GM20000 (cell line): ENCODE measurements at places on chromosomes 5 and 9.

DNA sequence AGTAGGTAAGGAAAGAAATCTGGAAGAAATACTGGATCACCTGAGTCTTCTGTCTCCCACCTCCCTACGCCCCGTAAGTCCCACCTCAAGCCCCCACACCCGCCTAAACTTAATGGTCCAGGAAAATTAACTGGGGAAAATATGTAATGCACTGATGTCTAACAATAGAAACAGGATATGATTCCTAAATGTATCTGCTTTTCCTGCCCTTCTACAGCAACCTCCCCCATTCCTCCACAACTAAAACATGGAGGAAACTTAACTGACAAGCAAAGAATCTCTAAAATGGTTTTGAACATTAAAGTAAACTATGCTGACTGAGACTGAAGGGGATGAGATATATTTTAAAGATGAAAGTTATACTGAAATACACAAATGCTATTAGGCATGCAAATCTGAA is 10.4 kb downstream of the RFX3 start:
- DNase-seq: no peak

DNA sequence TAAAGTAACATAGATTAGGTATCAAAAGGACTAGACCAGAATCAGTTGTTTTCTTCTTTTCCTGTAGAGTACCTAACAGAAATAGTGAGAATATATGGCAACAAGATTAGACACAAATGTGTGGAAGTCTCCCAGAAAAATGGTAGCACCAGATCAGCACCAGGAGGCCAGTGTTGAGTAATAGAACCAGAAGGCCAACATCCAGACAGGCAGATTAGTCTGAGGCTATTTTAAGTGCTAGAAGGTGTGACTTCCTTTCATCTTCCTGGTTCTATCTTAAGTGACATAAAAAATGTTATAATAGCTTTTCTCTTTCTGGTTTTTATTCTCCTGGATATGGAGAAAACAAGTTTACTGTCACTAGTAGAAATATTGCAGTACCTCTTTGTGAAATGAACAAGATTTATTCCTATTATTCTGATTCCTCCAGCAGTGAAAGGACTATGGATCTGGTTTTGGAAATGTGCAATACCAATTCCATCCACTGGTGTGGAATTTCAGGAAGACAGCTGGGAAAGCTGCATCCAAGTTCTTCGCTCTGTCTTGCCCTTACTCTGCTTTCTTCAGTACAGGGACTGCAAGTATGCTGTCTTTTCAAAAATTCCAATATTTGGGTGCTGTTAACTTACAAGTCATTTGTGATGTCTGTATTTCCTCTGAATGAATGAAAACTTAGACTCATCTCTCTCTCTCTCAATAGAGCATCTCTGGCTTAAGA is 39.1 kb downstream of the SHLD3 start:
- no peak for DNase-seq

DNA sequence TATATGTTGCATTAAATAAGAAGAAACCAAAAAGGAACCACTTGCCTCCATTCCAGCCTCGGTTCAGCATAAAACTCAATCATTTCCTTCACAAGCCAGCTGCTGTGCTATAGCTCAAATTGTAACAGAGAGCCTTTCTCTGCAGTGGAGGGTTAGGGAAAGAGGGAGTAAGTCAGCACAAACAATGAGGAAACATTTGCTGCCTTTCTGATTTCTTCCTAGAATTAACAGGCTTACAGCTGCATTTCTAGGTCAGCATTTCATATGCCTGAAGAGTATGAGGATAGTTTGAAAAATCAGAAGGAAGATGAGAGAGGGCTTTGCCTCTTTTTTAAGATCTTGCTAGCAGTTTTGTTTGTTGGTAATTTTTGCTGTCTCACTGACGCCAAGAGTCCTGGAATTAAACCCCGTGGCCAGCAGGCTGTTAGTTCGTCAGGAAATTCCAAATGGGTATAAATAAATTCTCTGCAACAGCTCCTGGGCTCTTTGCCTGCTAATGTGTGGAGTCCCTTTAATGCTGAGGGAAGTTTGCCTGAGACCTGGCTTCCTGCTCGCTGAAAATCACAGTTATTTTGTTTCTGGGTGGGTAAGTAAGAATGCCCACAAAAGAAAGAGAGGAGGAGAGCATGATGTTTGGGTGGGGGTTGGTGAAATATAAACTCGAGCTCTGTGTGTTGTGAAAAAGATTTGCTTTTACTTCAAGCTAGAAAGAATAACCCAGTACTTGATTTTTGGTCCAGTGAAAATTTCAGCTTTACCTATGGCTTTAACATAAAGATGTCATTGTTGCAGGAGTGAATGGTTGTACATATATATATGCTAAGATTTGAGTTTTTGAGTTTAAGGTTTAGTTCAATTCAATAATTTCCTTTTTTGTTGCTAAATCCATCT is 148.1 kb upstream of the DMRT1 start:
- DNase-seq: no peak

GRCh38 chr5:166977911-166978422 is 1313.5 kb upstream of the WWC1 start:
- no peak for DNase-seq

DNA sequence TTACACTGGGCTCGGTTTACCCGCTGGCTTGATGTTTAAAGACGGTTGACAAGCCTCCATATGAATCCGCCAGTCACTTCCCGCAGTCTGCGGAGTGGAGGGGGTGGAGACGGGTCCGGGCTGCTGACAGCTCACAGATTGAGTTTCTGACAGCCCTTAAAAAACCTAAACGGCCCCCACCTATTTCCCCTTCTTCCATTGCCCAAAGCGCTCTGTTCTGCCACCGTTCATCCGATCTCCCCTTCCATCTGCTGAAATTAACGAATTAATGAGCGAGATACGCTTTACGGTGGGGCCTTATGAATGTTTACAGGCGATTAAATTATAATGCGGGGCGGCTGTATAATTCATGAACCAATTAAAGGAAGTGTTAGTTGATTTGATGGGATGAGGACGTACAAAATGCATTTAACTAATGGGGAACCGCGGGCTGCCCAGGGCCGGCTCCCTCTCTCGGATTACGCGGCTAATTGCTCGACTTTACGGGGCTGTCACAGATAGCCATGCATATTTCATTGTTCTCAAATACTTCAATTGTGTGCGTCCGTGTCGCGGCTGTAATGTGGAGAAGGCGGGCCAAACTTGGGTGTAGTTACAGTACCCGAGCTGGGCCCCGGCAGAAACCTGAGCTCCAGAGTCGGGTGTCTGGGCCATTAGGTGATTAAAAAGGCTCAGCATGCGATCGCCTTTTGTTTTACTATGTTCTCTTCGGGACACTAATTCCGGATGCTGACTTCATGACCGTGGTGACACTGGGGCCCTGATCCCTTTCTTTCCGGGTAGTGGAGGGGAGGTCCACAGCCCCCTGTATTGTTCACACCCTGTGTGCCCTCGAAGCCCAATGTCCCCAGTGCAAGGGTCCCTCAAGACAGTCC is 74.9 kb downstream of the GTF3C4 start:
- DNase-seq: no peak

- no peak for DNase-seq
These were observed 312.9 kb upstream of the MSX2 start for GRCh38 chr5:174411479-174411819.

DNA sequence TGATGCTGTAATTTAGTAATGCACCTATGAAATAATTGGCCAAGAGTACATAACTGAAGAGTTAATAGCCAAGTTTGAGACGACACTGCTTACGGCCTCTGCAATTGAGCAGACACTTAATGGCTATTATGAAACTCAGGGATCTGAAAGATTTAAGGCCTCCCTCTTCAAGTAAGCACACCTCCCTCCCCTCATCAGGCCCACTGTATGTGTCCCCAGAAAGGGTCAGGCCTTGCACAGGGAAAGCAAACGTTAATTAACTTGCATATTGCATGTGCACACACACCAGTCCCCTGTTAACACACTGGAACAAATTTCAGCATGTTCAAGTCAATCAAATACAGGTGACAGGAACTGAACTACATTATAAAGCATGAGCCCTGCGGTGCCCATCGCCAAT is 163.6 kb downstream of the SPOCK1 start:
- DNase-seq: no peak
